Suppressor macrophage (primary cell): ENCODE measurements at places on chromosomes 4 and X.

DNA sequence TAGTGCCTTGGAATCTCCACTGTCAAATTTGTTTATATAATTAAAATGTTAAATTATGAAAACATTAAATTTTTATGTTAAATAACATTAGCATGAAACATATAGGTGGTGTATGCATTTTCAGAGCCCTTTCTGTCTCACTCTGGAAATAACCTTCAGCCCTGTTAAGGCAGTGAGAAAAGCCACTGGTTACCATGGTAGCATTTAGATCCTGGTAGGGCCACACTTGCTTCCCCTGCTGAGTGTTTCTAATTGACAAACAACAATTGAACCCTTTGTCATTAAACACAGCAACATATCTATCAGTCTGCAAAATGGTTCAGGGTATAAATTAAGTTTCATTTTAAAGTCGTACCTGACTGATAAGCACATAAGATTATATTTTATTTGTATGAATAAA is 63.5 kb downstream of the PDK3 start:
- DNase-seq: no peak

- DNase-seq: peak; percentile 27
Measured at GRCh38 chrX:20066968-20067708, 49.6 kb downstream of the MAP7D2 start.

- no peak for DNase-seq
Measured at GRCh38 chrX:2449135-2449886, 51.5 kb downstream of the DHRSX start.

DNA sequence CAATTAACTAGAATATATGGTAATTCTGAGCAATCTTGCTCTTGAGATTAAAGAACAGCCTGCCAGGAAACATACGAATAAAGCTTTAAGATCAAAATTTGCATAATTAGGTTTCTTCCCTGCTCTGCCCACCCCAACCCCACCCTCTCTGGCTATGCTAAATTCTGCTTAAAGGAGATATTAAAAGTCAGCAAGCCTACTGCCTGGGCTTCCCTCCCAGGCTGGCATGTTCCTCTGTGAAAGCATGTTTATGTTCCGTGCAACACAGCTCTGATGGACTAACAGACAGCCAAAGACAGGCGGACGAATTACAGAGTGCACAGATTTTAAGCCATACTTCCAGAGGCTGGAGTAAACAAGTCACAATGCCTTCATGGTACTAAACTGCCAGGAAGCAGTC is 28.4 kb downstream of the CD99L2 start:
- DNase-seq: no peak

DNA sequence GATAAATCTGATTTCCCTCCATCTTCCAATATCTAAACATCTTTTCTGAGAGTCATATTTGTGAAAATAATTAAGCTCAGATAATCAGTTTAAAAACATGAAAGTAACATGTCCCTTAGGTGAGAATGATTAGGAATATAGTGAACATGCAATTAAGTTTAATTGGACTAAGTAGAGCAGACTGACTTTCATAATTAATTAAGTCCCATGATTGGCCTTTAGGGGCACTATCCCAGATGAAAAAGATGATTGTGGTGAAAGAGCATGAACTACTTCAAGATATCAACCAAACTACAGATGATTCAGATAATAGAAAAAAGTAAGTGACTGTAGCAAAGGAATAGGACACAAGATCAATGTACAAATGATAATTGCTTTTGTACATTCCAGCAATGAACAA is 758.8 kb downstream of the STIM2 start:
- no peak for DNase-seq

DNA sequence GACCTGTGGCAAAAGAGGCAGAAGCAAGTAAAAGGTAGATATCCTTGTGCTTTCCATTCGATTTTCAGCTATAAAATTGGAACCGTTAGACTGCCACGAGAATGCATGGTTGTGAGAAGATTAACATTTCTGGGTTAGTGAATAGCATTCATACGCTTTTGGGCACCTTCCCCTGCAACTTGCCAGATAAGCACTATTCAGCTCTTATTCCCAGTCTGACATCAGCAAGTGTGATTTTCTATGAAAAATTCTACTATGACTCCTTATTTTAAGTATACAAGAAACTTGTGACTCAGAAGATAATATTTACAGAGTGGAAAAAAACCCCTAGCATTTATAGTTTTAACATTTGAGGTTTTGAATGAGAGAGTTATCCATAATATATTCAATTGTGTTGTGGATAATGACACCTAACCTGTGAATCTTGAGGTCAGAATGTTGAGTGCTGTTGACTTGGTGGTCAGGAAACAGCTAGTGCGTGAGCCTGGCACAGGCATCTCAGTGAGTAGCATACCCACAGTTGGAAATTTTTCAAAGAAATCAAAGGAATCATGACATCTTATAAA is 3.9 kb downstream of the FGB start:
- no peak for DNase-seq

GRCh38 chr4:77062856-77063255 is 12.9 kb downstream of the CCNI start:
- DNase-seq: no peak

GRCh38 chrX:111445485-111445884 is 33.5 kb upstream of the DCX start:
- peak; percentile 16 for DNase-seq
